ENCODE measurements at places on chromosomes 12 and 14.

- no peak for DNase-seq
Observed at GRCh38 chr14:99769799-99770198, 23.4 kb upstream of the EML1 start.

GRCh38 chr12:34097213-34097612, 74.9 kb downstream of the ALG10 start:
- DNase-seq = no peak

- DNase-seq = no peak
Observed at GRCh38 chr12:132907216-132907615, 19.8 kb upstream of the CHFR start.

DNA sequence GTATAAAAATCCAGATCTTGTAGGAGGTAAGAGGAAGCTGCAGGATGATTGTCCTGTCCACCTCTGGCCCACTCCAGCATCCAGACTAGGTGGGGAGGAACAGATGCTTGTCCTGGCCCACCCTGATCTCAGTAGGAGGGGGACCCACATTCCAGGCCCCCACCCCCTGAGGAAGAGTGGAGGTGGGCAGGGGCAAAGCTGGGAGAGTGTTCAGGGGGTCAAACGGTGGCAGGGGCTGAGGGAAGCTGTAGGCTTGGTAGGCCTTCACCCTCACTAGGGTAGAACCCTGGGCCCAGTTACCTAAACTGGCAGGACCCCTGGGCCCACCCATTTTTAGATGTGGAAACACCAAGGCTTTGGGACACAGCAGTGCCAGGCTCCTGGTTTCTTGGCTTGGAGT, 4.1 kb downstream of the SLC48A1 start:
- no peak for DNase-seq

DNA sequence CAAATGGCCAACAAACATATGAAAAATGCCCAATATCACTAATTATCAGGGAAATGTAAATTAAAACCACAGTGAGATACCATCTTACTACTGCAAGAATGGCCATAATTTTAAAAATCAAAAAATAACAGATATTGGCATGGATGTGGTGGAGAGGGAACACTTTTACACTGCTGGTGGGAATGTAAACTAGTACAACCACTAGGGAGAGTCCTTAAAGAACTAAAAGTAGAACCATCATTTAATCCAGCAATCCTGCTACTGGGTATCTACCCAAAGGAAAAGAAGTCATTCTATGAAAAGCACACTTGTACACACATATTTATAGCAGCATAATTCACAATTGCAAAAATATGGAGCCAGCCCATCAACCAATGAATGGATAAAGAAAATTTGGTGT, 459.7 kb downstream of the GXYLT1 start:
- DNase-seq = no peak

- DNase-seq = peak; percentile 96
Observed at GRCh38 chr12:91053951-91054715, 3.7 kb downstream of the KERA start.

- DNase-seq = no peak
Observed at GRCh38 chr12:124278389-124279101, 16.3 kb upstream of the RFLNA start.

- no peak for DNase-seq
Observed at GRCh38 chr12:112615196-112615595, 176.4 kb upstream of the RPH3A start.

DNA sequence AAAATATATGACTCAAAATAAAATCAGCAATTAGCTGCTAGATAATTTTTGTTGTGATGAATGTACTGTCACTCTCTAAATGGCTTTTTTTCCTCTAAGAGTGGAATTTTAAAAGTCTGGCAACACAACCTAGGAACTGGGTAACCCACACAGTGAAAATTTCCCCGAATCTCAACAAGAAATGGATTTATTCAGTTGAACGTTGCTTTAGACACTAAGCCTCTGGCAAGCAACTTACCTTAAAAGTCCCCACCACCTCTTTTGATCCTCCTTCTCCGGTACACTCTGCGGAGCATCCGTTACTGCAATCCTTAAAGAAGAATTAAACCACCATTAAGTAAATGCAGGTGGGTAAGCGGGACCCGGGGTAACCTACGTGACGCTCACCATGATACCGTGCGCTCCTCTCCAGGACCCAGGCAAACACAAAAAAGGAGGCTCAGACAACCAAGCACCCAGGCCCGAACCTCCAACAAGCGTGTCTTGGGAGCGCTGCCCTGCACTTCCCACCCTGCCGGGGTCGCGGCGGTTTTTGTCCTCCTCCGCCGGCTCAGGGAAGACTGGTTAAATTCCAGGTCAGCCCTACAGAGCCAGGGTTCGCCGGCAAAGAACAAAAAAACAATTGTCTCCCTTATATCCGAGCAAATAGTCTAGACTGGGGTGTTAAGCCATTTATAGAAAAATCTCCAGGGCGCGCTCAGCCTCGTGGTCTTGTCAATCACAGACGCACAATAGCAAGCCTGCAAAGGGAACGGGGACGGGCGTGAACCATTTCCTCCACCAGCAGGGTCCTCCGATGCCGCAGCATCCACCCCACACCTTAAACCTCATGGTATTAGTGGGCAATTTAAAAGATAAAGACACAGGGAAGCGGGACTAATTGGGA, 47.1 kb downstream of the BCAT1 start:
- no peak for DNase-seq

GRCh38 chr14:91349481-91350074, 68.0 kb downstream of the CCDC88C start:
- no peak for DNase-seq

GRCh38 chr12:18171571-18171970, 81.6 kb upstream of the RERGL start:
- no peak for DNase-seq

DNA sequence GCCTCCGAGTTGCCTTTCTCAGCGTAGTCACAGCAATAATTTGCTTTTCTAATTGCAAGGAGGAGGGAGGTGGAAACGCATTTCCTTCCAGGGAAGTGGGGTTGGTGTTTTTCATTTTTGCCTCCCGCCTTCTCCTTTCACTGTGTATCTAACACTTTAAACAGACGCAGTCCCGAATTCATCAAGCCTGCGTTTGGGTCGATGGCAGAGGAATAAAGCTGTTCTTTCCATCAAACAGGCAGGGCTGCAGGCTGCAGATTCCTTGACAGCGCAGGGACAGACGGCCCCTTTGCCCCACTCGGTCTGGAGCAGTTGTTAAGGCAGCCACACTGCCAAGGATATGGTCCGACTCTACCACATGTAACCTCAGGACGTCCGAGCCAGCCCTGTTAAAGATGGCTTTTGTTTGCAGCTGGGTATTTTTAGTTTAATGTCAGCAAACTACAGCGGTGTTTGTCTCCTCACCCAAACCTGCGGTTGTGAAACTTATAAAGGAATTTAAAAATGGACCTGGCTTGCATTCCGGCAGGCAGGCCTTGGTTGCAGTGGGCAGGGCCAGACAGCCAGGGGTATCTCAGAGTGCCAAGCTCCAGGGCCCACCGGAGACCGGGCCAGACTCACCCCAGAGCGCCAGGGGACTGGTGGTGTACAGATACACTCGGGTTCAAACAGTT, 2.1 kb downstream of the CHST11 start:
- DNase-seq = peak; percentile 39

- DNase-seq = no peak
Observed at GRCh38 chr12:93537769-93538168, 34.7 kb upstream of the SOCS2 start.

GRCh38 chr12:94977766-94978468, 25.6 kb downstream of the NDUFA12 start:
- no peak for DNase-seq

- DNase-seq = no peak
Observed at GRCh38 chr12:126762150-126762549, 1504.8 kb upstream of the TMEM132C start.

- DNase-seq = no peak
Observed at GRCh38 chr12:39464976-39465695, 22.2 kb upstream of the KIF21A start.

- DNase-seq = no peak
Observed at GRCh38 chr14:64704743-64705380, 638 bp downstream of the PLEKHG3 start.

DNA sequence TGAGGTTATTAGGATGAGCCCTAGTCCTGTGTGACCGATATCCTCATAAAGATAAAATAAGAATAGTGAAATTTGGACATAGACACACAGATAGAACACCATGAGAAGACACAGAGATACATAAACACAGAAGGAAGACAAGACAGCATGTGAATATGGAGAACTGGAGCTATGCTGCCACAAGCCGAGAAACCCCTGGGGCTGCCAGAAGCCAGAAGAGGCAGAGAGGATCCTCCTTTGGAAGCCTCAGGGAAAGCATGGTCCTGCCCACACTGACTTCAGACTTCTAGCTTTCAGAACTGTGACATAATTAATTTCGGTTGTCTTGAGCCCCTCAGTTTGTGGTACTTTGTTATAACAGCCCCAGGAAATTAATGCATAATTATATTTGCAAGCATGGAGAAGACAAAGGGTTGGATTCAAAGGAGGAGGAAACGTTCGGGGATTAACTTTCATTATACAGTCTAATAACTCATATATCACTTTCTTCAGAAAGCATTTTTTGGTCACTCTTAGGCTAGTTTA, 1501.8 kb upstream of the FLRT2 start:
- no peak for DNase-seq

DNA sequence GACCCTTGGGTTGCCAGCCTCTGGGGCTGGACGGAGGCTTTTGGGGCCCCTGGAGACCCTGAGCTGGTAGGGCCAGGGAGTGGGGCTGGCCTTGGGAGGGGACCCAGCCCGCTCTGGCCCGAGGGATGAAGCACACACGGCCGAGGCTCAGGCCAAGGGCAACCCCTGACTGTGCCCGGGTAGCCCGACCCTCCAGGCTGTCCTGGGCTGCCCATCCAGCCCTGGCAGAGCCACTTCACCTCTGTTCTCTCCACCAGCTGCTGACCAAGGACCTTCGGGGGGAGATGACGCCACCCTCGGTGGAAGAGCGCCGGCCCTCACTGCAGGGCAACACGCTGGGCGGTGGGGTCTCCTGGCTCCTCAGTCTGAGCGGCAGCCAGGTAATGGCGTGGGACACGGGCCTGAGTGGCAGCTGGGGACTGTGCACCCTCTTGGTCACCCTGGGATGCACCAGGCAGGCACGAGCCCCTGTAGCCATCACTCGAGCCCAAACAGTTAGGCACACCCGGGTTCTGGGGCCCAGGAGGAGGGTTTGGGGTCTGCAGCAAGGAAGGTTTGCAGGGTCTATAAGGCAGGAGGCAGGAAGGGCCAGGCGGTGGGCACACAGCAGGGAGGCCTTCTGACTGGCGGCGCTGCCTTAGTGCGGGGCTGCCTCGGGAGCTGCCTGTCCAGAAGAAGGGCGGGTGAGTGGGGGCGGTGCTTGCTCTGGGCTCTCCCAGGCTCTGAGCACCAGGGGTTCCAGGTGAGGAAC, 19.7 kb downstream of the ASPG start:
- no peak for DNase-seq

GRCh38 chr12:85393606-85394005, 113.6 kb downstream of the ALX1 start:
- DNase-seq = no peak

DNA sequence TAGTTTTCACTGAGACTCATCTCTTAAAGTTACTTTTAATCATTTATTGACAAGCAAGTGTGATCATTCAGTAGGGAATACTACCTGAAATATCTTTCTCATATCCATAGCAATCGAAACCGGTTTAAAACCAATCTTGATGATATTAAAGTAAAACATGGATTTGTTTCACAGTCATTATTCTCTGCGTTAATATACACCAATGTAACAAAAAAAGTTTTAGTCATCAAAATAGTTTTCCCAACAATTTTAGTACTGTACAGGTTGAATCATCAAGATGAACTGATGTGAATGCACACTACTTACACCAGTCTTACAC, 137.0 kb upstream of the KRAS start:
- no peak for DNase-seq

- DNase-seq = no peak
Observed at GRCh38 chr12:33703221-33703620, 263.6 kb upstream of the SYT10 start.

DNA sequence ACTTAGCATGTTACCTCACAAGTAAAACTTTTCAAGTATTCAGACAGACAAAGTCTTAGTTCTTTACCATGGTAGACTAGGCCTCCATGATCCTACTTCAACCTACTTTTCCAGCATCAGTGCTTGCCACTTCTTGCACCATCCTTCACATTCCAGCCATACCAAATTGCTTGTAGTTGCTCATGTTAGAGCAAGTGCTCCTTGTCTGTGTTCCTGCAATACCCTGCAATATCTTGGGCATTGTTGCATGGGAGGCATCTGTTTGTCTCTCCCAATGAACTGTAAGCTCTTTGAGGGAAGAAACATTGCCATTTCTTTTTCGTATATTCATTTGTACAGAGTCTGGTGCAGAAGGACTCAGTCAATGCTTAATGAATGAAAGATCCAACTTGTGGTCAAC, 78.0 kb downstream of the SRGAP1 start:
- DNase-seq = peak; percentile 64

DNA sequence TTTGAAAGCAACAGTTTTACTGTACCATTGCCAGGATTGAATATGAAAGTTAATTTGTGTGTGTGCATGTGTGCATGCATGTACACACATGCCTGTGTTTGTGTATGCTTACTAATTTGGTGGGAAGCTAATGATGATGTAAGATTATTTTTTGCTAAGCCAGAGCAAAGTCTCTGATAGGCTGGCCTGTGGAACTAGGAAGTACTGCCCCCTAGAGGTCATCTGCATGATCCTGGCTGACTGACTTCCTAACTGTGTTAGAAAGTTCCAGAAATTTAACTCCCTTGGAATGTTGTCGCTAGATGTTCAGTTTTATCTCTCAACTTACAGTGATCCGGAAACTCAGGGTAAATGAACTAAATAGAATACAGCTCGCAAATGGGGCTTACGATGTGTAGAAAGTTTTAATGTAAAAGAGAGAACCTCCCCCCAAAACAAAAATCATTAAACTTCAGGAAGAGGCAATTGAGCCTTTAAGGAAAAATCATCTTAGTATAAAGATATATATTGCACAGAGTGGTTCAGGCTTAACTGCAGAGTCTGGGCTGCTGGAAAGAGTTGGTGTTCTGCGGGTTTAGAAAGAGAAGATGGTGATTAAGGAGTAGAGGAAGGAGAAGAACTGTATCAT, 34.3 kb upstream of the SLC38A1 start:
- peak; percentile 58 for DNase-seq

DNA sequence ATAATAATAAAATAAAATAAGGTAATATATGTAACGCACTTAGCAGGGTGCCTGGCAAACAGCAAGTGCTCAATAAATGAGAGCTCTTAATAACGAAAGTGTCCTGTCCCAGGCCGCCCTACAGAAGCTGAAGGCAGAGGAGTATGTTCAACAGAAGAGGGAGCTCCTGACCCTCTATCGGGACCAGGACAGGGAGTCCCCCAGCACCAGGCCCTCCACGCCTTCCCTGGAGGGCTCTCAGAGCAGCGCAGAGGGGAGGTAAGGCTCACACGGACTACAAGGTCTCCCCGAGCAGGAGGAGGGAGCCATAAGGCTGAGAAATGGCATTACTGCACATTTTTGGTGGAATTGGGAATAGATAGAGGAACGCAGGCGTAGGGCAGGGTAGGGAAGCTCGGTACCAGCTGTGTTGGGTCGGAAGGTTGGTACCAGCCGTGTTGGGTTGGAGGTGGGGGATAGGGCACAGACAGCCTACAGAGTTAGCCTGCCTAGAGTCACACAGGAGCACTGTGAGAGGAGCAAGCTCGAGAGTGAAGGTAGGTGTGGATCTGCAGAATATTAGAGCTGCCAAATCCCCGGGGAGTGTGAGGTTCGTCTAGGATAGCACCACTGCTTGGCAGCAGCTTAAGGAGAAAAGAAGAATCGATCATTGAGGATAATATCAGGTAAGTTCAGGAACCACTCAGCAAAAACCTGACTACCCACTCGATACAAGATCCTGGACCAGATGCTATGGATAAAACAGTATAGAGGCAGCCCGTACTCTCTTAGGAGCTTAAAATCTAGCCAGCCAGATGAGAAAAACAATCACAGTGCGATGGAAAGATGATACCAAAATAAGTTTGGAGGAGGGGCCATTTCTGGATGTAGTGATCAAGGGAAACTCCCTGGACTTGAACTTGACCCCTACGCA, 15.3 kb downstream of the TNFRSF1A start:
- peak; percentile 76 for DNase-seq
